Left lung (tissue), 14 donors: ENCODE measurements at places on chromosomes 4 and X.

- peaks cover 100% of the 10 kb centered on the region for H3K27me3 ChIP-seq
- peaks cover 6% of the 10 kb centered on the region for H3K4me1 ChIP-seq
- H3K4me3 ChIP-seq = peak overlapping the region; percentile 7
Observed at GRCh38 chr4:4858527-4859324, 739 bp upstream of the MSX1 start.

GRCh38 chrX:16204538-16204937 lies 37.3 kb downstream of the MAGEB17 start:
- no peak overlapping the region for H3K27ac ChIP-seq
- H3K36me3 ChIP-seq = no peaks in the 10 kb centered on the region
- no peak overlapping the region for H3K4me3 ChIP-seq
- no peak for DNase-seq

DNA sequence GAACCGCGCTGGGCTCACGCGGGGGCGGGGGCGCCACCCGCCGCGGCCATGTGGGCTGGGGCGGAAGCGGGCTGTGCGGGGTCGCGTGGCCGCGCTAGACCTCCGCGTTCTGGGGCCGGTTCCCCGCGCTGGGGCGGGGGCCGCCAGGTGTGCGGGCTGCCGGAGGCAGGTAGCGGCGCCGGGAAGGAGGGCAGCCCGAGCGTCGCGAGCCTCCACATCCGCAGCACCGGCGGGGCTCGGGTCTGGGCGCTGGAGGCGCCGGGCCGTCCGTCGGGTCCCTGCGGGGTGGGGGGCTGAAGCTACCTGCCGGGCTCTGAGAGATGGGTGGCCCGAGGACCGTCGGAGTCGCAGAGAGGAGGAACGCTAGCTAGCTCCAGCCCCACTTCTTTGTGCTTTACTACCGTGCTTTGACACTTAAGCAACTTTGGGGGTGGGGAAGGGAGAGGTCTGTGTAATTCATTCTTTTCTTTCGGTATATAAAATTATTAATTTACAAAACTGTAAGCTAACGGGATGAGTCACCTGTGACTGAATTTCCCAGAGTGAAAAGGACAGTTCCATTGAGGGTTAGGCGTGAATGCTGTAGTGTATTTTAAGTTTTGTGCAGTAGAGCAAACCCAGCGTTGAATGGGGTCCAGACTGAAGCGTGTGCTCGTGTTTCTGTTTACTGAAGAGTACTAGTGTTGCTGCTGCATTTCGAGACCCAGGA lies 689 bp downstream of the METAP1 start:
- no peaks in the 10 kb centered on the region for H3K27me3 ChIP-seq
- peak overlapping the region; percentile 97 for H3K4me3 ChIP-seq
- H3K27ac ChIP-seq = peak overlapping the region; percentile 88
- H3K36me3 ChIP-seq = no peaks in the 10 kb centered on the region
- peak; percentile 42 for DNase-seq

DNA sequence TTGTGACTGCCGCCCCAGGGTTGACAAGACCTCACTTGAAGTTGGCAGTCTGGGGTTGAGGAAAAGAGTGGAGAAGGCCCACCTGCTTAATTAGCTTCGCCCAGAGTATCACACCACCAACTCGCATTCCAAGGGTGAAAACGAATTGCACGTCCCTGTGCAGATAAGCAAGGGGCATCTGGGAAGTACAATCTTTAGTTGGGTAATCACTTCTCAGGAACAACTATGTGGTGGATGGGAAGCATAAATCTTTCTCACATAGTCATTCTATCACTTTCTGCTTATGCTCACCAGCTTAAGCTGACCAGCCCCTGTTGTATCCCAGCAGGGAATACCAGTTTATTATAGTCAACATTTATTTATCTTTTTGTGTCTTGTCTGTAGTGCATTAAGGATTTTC lies 14.3 kb downstream of the SPCS3 start:
- H3K4me1 ChIP-seq = no peaks in the 10 kb centered on the region
- no peak overlapping the region for H3K4me3 ChIP-seq
- H3K36me3 ChIP-seq = no peaks in the 10 kb centered on the region
- no peaks in the 10 kb centered on the region for H3K27me3 ChIP-seq
- H3K27ac ChIP-seq = no peak overlapping the region

DNA sequence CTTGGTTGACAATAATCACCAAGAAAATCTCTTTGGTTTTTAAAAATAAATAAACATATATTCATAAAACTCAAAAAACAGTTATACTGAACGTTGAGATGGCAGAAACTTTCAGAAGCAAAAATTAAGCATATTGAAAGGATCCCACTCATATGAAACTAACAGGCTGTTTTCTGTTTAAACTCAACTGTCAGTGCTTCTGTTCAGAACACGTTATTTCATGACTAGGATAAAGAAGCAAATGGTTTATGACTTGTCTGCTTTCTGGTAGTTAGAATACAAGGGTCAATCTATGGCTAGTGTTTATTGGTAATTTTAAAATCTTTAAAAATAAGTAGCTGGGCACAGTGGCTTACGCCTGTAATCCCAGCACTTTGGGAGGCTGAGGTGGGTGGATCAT lies 4.1 kb downstream of the GPR82 start:
- H3K4me3 ChIP-seq = no peak overlapping the region
- no peaks in the 10 kb centered on the region for H3K27me3 ChIP-seq
- H3K27ac ChIP-seq = no peak overlapping the region
- no peaks in the 10 kb centered on the region for H3K36me3 ChIP-seq
- DNase-seq = no peak

- no peaks in the 10 kb centered on the region for H3K4me1 ChIP-seq
- H3K27me3 ChIP-seq = no peaks in the 10 kb centered on the region
- H3K4me3 ChIP-seq = no peak overlapping the region
- H3K36me3 ChIP-seq = no peaks in the 10 kb centered on the region
- peak overlapping the region; percentile 47 for H3K27ac ChIP-seq
Observed at GRCh38 chr4:42672359-42673081, 15.6 kb upstream of the ATP8A1 start.

DNA sequence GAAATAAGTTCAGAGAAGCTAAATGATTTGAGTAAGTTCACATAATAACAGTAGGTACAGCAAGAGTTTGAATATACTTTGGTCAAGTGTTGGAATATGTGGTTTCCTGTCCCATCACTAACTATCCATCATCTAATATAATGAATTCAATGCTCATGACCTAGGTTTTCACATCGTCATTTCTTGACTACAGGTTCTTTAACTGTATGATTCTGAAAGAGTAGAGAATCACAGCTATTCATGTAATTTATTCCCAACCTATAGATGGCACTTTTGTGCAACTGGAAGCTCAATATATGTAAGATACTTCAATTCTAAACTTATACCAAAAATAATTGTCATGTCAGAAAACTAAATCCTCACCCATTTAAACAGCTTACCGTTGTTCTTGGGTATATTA lies 53.1 kb downstream of the TIGD2 start:
- DNase-seq = no peak
- no peaks in the 10 kb centered on the region for H3K36me3 ChIP-seq
- H3K27ac ChIP-seq = no peak overlapping the region
- H3K4me1 ChIP-seq = no peaks in the 10 kb centered on the region
- H3K27me3 ChIP-seq = no peaks in the 10 kb centered on the region

DNA sequence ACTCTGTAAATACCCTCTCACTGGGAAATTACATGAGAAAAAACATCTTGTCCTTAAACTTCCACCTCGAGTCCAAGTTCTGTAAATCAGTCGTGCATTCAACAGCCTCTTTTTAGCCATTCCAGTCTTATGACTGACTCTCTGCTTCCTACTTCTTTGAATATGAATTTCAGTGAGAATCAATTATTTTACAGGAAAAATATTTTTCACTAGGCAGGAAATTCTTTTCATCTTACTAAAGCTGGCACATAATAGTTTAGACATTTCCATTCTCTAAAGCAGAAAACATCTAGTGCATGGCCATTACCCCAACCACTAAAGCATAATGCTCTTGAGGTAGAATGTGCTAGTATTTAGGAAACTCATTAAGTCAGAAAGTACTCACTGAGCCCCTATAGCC lies 565.7 kb upstream of the FAT1 start:
- H3K4me3 ChIP-seq = no peak overlapping the region
- no peaks in the 10 kb centered on the region for H3K4me1 ChIP-seq
- no peak for DNase-seq
- no peaks in the 10 kb centered on the region for H3K36me3 ChIP-seq
- H3K27me3 ChIP-seq = no peaks in the 10 kb centered on the region

DNA sequence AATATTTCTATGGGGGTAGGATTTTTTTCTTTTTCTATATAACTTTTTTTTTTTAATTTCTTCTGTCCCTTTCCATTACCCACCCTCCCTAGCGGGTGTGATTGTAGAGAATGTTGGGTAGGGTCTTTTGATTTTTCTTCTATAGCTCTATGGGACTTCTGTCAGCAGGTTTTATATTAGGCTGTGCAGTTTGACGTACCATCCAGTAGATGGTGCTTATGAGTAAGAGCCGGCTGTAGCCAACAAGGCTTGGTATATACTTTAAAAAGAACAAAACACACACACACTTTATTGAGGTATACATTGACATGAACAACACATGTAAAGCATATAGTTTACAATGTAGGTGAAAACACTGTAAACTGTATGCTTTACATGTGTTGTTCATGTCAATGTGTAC lies 247.9 kb upstream of the POF1B start:
- no peak overlapping the region for H3K27ac ChIP-seq
- no peak for DNase-seq
- H3K27me3 ChIP-seq = no peaks in the 10 kb centered on the region

GRCh38 chrX:110966839-110967238 lies 129.2 kb upstream of the PAK3 start:
- H3K4me3 ChIP-seq = no peak overlapping the region
- DNase-seq = no peak
- H3K36me3 ChIP-seq = no peaks in the 10 kb centered on the region
- no peaks in the 10 kb centered on the region for H3K27me3 ChIP-seq
- no peaks in the 10 kb centered on the region for H3K4me1 ChIP-seq

- H3K36me3 ChIP-seq = no peaks in the 10 kb centered on the region
- no peak for DNase-seq
- H3K27me3 ChIP-seq = no peaks in the 10 kb centered on the region
- H3K27ac ChIP-seq = no peak overlapping the region
Observed at GRCh38 chr4:93203708-93204107, 624.8 kb upstream of the ATOH1 start.

DNA sequence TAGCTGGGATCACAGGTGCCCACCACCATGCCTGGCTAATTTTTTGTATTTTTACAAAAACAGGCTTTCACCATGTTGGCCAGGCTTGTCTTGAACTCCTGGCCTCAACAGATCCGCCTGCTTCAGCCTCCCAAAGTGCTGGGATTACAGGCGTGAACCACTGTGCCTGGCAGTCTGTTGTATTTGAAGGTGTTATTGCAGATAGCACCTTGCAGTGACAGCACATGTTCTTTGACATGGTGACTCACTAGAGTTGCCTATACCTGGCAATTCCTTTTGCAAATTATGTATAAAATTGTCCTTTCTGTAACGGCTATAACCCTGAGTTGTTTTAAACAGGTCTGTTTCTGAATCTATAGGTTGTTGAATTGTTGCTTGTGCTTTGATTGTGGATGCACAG lies 7.9 kb downstream of the OGT start:
- H3K4me1 ChIP-seq = peaks cover 84% of the 10 kb centered on the region
- H3K4me3 ChIP-seq = no peak overlapping the region
- no peak for DNase-seq
- no peaks in the 10 kb centered on the region for H3K36me3 ChIP-seq
- H3K27me3 ChIP-seq = no peaks in the 10 kb centered on the region
- H3K27ac ChIP-seq = peak overlapping the region; percentile 66

- no peaks in the 10 kb centered on the region for H3K4me1 ChIP-seq
- no peak for DNase-seq
- no peak overlapping the region for H3K27ac ChIP-seq
- no peaks in the 10 kb centered on the region for H3K27me3 ChIP-seq
- H3K4me3 ChIP-seq = no peak overlapping the region
Observed at GRCh38 chrX:16187024-16187760, 19.9 kb downstream of the MAGEB17 start.

- peak overlapping the region; percentile 37 for H3K27ac ChIP-seq
- no peaks in the 10 kb centered on the region for H3K27me3 ChIP-seq
- peaks cover 18% of the 10 kb centered on the region for H3K4me1 ChIP-seq
- no peak overlapping the region for H3K4me3 ChIP-seq
- DNase-seq = peak; percentile 58
Observed at GRCh38 chr4:85929961-85930665, 429.7 kb downstream of the MAPK10 start.

GRCh38 chr4:162557516-162558106 lies 393.8 kb upstream of the FSTL5 start:
- no peak overlapping the region for H3K4me3 ChIP-seq
- H3K36me3 ChIP-seq = no peaks in the 10 kb centered on the region
- no peak overlapping the region for H3K27ac ChIP-seq
- H3K27me3 ChIP-seq = no peaks in the 10 kb centered on the region
- H3K4me1 ChIP-seq = no peaks in the 10 kb centered on the region

DNA sequence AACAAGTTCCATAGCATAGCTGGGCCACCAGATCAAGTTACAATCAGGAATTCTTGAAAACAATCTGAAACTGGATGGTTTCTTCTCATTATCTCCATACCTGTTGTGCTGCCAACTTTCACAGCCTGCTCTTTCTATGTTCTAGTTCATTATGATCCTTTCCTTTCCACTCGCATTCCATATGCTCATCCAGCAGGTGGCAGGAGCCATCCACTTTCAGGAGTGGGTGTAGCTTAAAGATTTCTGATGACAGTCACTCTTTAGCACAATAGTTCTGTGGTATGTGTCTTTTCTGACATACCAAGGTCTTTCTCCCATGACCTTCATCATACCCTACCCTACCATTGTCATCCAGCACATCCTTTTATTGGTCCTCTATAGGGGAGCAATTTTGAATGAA lies 46.4 kb downstream of the PAGE2 start:
- no peak for DNase-seq
- H3K4me1 ChIP-seq = no peaks in the 10 kb centered on the region
- no peaks in the 10 kb centered on the region for H3K27me3 ChIP-seq
- H3K27ac ChIP-seq = no peak overlapping the region
- H3K36me3 ChIP-seq = no peaks in the 10 kb centered on the region

DNA sequence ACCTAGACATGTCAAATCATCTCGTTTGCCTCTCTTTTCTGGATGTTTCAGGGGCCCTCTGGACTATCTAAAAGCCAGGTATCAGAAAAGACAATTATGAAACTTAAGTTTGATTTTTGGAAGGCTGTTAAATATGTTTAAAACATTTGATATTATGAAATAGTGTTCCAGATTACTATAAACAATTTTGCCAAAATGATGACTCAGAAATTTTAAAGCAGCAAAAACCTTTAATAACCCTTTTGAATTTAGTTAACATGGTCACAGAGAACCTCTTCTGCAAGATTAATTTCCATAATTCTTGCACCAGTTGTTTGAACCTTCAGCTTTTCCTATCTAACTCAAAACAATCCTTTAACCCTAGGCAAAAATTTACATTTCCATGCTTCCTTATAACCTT lies 18.8 kb upstream of the FAM47E start:
- H3K4me1 ChIP-seq = peaks cover 6% of the 10 kb centered on the region
- H3K27ac ChIP-seq = no peak overlapping the region
- no peaks in the 10 kb centered on the region for H3K36me3 ChIP-seq
- no peak overlapping the region for H3K4me3 ChIP-seq
- DNase-seq = no peak

DNA sequence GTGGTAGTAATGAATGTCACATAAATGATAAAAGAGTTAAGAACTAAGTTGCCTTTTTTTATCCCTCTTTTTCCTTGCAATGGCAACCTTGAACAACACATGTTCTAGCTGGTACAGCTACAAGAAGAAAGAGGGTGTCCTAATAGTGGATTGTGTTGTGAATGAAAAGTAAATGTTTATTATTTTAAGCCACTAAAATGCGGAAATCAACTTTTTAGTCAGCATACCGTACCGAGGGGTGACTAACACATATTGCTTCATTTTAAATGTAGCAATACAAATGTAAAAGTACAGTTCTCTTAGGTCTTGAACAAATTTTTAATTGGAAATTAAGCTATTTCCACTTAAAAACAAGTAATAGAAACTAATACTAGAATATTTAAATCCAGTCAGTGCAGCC lies 17.7 kb upstream of the AP1AR start:
- no peaks in the 10 kb centered on the region for H3K36me3 ChIP-seq
- no peak overlapping the region for H3K4me3 ChIP-seq
- H3K27me3 ChIP-seq = no peaks in the 10 kb centered on the region
- peaks cover 12% of the 10 kb centered on the region for H3K4me1 ChIP-seq
- H3K27ac ChIP-seq = no peak overlapping the region
- DNase-seq = no peak
